Activated naive CD4-positive, alpha-beta T cell (primary cell): ENCODE measurements at places on chromosomes 1 and 21.

DNA sequence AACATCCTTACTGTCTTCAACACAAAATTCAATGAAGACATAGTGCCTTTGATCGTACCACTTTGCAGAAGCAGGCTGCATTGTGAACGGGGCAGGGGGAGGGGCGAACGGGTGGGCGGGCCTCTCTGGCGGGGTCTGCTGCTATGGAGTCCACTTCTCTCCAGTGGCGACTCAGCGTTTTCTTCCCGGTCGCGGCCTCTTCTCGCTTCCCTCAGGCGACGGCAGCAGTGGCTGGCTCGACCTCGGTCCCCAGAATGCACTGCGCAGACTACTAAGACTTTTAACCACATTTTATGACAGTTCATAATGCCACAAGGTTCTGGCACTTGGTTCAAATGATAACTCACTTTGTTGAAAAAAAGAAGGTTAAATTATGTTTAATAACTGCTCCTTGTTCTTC lies 21.2 kb downstream of the GBP2 start:
- no peak for DNase-seq

DNA sequence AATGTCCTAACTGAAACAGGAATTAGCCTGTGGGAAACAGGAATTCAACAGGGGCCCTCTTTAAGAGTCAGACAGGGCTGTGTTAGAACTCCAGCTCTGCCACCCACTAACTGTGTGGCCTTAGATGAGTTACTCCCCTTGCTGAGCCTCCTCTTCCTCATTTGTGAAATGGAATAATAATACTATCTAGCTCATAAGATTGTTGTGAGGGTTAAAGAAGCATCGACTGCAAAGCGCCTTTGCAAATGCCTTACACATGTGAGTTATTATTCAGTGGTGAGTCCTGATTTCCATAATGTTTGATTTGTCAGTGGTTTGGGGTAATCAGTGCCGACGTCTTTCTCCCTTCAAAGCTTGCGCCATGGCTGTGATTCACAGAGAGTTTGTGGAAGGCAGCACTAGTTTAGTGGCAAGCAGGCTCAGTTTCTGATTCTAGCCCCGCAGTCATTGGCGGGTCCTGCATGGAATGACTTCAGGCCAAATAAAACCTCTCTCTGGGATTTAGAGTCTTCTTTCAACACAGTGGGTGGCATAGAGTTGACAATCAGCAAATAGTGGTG lies 388.5 kb downstream of the PLPP3 start:
- no peak for DNase-seq

DNA sequence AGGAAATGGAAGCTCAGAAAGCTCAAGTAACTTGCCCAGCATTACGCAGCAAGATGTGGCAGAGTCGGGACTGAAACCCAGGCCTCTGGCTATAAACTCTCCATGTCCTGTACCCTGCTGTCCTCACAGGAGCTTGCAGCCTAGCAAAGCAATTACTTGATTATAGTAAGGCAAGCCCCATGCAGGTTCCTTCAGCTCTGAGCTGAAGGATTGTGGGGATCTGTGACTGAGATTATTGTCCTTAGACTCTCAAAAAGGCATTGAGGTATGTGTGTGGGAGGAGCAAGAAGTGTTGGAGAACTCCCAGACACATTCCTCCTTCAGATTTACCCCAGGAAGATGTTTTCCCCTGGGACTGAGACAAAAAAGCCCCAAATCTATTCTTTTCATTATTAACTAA lies 124.0 kb upstream of the SPATA6 start:
- DNase-seq = no peak

DNA sequence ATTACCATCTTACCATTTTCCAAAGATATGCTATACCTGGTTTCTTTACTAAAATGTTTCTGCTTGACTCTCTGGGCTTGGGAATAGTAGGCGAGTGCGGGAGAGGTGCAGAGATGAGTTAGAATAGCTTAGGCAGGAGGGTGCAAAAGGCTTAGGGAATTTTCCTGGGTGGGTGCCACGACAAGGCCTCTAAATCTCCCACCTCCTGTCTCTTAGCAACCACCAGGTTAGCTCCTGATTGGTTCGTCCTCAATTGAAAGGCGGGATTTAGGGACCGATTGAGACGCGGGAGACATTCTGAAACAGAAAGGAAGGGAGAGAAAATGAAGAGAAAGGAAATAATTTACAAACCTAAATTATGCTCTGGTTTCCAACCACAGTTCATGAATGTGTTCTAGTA lies 3.1 kb downstream of the ACKR1 start:
- DNase-seq = no peak

- no peak for DNase-seq
Measured at GRCh38 chr1:36743286-36744005, 260.7 kb upstream of the CSF3R start.
